ENCODE measurements at places on chromosomes 12 and 14.
A peak's percentile ranks its signal among the peaks of the same experiment; 100 is the strongest.

DNA sequence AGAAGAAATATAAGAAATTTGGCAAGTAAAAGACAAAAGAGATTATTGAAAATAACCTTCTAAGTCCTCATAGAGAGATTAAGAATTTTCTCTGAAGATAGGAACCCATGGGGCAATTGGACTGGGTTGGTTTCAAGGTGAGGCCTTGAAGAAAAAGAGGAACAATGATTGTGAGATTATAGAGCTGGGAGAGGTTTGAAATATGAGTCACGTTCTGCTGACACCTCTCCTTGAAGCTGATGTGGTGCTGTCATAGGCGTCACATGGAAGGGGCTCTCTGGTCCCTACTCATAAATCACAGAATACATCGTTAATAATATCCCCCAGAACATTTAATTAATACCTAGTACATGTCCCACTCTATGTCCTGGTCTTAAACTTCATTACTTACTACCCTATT, 227.6 kb upstream of the PDE3A start:
- no peak for DNase-seq

GRCh38 chr12:31323391-31324115, 2.4 kb downstream of the SINHCAF start:
- no peak for DNase-seq

DNA sequence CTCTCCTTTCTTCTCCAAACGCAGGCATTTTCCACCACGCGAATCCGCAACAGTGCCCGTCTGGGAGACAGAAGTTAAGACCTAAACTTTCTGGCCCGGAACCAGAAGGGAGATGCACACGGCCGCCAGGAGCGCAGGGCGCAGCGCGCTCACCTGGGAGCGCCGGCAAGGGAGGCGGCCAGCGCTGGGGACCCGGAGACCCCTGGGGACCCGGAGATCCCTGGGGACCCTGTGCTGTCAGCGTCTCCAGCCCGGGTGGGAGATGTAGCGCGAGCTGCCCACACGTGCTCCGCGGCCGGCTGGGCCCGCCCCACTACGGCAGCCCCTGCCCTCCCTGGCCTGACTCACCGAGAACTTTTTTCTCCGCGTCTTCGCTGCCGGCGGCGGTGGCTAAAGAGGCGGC, 620 bp downstream of the YBX3 start:
- no peak for DNase-seq

- DNase-seq = no peak
Measured at GRCh38 chr14:89171168-89171567, 245.9 kb downstream of the FOXN3 start.

- DNase-seq = no peak
Measured at GRCh38 chr14:99240627-99241324, 31.2 kb downstream of the BCL11B start.

GRCh38 chr12:132804426-132804861, 24.2 kb downstream of the GOLGA3 start:
- no peak for DNase-seq

- no peak for DNase-seq
Measured at GRCh38 chr14:23562822-23563472, 4.6 kb downstream of the AP1G2 start.

- DNase-seq = no peak
Measured at GRCh38 chr12:52231305-52232202, 1.5 kb upstream of the KRT7 start.

- DNase-seq = no peak
Measured at GRCh38 chr14:32784405-32784804, 154.3 kb upstream of the NPAS3 start.

DNA sequence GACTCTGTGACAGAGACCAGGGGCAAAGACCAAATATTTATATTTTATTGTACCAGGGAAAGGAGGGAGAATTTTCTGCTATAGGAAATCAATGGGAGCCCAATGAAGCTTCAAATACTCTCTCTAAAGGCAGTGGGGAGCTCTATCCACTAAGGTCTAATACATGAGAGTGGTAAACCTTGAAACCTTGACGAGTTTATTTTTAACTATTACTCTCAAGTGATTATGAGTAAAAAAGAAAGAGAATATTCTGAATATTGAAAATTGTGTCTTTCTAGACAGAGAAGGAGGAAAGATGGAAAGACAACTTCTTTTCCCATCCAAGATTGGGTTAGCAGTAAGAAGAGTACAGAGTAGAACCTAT, 1722.1 kb upstream of the SEL1L start:
- no peak for DNase-seq

- DNase-seq = no peak
Measured at GRCh38 chr12:286531-287300, 24.1 kb upstream of the SLC6A13 start.

- DNase-seq = no peak
Measured at GRCh38 chr14:82811246-82811645, 1277.6 kb upstream of the SEL1L start.

DNA sequence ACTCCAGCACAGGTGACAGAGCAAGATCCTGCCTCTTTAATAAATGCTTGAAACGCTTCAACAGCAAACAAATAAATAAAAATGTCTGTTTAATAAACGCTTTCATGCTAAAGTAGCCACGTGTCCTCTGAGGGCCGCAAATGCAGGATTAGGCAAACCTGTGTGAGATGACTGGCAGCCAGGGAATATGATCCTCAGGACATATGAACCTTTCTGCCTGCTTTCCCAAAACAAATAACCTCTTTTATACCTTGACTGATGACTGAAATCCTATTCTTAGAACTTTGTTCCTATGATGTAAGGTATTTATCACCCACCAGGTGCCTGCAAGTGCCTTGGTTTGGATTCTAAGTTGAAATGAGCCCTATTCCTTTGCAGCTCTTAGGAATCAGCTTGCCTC, 14.5 kb upstream of the FLVCR2 start:
- no peak for DNase-seq

- no peak for DNase-seq
Measured at GRCh38 chr12:27064397-27065342, 17.7 kb downstream of the C12orf71 start.

GRCh38 chr12:107655281-107656065, 30.1 kb upstream of the PWP1 start:
- DNase-seq = no peak

DNA sequence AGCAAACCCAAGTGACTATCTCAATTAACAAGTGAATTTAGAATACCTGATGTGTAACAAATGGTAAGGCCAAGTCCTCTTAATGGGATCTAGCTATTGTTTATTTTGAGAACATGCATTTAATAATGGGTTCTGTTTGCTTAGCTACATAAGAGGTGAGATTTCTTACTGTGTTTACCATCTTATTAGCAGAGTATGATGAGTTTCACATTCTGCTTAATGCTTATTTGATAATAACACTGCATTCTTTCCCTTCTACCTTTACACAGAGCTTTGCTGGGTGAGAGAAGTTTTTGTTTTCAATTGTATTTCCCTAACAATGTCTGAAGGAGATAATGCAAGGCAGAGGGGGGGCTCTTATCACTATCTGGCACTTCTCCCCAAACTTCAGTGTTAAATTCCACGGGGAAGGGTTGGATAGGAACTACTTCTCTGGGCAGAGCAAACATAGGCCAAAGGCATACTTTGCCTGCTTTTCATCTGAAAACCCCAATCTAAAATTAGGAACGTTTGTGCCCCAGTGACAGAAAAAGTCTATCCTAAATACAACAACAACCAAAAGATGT, 129.0 kb upstream of the ATXN7L3B start:
- no peak for DNase-seq

- no peak for DNase-seq
Measured at GRCh38 chr12:132446633-132447326, 43.2 kb upstream of the FBRSL1 start.

DNA sequence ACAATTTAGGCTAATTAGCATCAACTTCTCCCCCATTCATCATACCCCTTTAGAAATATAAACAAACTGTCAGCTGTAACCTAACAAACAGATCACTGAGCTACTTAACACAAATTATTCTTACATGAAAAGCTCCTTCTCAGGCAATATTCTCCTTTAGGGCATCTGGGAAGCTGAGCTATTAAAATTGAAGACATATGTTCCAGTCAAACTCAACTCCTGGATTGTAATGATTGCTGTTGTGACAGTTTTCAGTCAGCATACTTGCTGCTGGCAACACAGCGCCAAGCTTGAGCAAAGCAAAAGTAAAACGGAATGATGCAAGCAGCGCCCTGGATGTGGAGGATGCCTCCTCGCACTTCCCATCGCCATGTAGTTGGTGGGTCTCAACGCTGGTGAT, 82.4 kb downstream of the SLC25A21 start:
- DNase-seq = no peak

- DNase-seq = no peak
Measured at GRCh38 chr12:58931518-58931917, 11.2 kb upstream of the LRIG3 start.

DNA sequence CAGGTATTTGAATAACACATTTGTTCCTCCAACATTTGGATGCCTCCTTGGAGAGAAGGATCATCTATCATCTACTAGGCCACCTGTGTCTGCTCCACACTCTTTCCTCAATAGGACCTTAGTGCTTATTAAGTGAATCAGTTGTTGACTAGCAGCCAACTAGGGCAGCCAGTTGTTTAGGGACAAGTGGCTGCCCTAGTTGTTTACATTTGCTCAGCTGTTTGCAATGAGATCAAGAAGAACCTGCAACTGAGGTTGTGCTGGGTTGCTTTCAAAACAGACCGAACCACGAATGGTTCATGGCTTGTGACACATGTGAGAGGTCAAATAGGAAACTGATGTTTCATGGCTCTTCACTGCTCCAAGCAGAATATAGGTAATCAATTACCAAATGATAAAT, 53.8 kb downstream of the TMCC3 start:
- no peak for DNase-seq

- peak; percentile 24 for DNase-seq
Measured at GRCh38 chr12:66117242-66117641, 13.3 kb downstream of the LLPH start.

DNA sequence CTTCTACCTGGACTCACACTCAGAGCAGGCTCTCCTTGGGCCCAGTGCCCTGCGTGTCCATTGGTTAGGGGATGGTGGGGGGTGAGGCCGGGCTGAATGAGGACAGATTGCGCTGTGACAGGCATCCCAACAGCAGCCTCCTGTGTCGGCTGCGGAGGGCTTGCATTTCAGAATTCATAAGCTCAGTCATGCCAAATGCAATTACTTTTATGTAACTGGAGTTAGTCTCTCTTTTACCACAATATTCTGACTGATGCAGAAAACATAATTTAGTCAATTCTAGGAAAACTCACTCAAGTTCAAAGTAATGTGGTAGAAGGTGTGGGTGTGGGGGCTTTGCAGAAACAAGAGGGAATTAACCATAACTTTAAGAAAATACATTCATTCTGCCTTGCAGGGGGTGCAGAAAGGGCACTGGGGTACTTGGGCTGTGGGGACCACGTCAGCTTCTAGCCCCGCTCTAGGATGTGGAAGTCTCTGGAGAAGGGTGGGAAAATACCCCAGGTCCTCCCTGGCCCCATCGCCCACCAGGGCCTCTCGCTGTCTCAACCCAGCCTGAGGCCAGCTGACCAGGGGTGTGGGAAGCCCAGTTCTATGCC, 257.7 kb downstream of the ADGRD1 start:
- DNase-seq = no peak

DNA sequence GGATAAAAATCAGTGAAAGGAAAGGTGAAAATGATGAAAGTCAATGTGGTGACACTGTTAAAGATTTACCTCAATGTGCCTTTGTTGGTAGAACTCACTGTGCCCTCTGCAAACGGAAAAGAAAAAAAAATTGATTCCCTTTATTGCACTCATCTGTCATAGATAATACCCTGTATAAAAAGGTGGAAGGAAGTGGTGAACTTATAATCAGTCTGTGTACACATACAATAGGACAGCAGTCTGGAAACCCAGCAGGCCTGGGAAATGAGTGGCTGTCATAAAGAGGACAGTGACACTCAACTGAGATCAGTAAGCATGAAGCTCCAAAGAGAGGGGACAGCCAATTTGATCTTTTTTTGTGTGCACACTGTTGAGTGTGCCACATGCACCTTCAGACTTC, 364.7 kb downstream of the NOVA1 start:
- no peak for DNase-seq

DNA sequence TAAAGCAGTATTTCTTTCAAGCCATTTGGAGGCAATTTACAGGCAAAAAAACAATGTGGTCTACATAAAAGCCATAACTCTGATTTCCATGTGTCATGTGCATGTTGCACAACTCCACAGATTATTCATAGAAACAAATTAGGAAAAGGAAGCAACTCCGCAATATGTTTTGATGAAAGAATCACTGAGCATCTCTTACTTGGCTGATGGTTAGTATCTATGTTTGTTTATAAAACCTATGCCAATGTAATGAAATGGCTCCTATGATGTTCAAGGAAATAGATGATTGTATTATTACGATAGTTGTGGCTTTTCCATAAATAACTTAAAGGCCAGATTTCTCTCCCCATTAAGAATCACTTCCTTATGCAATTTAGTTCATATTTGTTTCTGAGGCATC, 373.7 kb downstream of the CCDC91 start:
- DNase-seq = no peak

DNA sequence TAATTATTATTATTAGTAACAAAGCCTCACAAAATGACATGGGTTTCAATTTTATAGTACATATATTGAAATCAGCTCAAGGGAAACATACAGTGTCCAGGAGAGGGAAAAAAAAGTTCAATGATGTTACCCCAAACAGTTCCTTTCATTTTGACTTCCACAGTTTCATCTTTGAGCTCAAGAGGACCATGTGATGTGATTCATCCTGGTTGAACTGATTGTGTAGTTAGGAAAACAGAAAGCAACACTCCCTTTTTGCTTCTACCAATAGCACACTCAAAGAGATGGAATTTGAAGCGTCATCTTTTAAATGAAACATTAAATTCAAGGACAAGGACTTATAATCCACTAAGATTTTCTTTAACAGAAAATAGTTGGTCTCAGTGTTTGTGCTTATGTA, 461.0 kb downstream of the FOXG1 start:
- DNase-seq = no peak

GRCh38 chr14:68975667-68976066, 3.4 kb downstream of the ACTN1 start:
- no peak for DNase-seq

DNA sequence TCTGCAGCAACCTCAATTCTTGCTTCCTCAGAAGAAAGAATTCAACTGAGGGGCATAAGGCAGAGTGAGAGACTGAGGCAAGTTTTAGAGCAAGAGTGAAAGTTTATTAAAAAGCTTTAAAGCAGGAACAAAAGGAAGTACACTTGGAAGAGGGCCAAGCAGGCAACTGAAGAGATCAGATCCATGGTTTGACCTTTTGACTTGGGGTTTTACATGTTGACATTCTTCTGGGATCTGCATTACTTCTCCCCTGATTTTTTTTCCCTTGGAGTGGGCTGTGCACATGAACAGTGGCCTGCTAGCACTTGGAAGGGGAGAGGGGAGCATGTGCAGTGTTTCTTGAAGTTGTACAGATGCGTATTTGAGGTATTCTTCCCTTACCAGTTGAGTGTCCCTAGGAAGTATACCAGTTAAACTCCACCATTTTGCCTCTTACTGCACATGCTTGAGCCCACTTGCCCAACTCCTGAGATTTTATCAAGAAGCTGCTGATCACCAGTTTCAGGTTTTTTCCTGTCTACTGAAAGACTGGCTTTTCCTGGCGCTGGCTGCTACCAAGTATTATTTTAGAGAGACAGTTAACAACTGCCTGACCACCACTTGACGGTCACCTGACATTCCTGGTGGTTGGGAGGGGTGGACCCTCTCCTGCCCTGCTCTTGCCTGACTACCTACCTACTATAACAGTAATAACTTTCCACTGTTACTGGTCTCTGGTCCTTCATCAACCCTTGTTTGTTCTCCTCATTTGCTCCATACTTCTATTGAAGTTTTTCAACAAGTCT, 26.0 kb upstream of the TMTC2 start:
- DNase-seq = no peak
